ENCODE measurements at places on chromosomes 2 and 18.

DNA sequence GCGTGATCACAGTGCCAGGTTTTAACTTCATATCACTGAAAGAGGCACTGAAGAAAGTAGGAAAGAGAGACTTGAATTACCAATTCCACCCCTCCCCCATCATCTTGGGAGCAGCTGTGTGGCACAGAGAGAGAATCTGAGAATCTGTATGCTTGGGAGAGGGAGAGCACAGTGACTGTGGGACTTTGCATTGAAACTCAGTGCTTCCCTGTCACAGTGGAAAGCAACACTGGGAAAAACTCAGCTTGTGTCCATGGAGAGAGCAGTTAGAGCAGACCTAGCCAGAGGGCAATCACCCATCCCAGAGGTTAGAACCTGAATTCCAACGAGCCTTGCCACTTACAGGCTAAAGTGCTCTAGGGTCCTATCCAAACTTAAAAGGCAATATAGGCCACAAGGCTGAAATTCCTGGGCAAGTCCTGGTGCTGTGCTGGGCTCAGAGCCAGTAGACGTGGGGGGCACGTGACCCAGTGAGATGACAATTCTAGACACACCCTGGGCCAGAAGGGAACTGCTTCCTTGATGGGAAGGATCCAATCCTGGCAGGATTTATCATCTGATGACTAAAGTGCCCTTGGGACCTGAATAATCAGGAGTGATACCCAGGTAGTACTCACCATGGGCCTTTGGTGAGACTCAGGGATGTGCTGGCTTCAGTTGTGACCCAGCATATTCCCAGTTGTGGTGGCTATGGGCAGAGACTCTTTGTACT, 15.5 kb upstream of the ABCB11 start:
- DNase-seq = no peak

DNA sequence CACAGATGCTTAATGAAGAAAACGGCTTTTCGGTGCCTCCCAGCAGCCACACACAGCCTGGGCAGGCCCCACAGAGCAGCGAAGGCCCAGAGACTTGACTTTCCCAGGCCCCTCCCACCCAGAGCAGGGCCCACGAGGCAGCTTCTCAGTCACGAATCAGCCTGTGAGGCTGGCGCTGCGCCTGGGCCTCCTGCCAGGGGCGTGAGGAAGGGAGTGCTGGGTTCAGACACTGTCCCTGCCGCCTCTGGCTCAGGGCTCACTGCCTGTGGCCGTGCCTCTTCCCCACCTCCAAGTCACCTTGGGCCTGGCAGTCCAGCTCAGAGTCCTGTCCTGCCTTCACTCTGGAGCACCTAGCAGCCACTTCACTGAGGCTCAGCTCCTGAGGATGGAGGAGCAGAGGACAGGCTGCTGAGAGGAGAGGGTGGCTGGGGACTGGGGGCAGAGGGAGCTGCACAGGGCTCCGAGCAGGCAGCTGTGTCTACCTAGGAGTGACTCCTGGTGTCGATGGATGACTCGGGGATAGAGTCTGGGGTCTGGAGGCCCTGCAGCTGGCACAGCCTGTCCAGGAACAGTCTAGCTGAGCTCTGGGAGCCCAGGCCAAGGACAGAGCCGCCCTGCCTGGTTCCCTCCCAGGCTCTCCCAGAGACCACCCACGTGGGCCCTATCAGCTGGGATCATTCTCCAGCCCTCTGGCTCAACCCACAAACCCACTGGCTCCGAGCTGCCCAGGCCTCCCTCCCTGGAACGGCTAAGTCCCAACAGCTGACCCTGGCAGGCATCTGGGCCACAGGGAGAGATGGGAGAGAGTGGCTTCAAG, 36.4 kb upstream of the FOSL2 start:
- no peak for DNase-seq

DNA sequence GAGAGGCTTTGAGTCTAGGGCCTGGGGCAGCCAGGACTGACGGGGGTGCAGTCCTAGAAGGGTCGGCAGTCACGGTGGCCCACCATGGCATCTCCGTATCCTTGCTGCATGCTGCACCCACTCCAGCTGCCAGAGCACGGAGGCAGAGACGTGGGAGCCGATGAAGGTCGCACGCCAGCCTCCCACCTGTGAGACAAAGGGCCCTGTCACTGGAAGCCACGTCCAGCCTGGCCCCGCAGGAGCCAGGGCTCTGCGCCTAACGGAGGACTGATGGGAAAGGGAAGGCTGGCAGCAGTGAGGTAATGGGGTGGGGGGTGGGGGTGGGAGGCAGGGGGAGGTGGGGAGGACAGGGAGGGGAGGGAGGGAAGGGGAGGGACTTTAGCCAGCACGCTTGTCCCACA, 21.9 kb downstream of the ITM2C start:
- DNase-seq = no peak

GRCh38 chr18:37453752-37454151, 111.8 kb downstream of the CELF4 start:
- DNase-seq = no peak

DNA sequence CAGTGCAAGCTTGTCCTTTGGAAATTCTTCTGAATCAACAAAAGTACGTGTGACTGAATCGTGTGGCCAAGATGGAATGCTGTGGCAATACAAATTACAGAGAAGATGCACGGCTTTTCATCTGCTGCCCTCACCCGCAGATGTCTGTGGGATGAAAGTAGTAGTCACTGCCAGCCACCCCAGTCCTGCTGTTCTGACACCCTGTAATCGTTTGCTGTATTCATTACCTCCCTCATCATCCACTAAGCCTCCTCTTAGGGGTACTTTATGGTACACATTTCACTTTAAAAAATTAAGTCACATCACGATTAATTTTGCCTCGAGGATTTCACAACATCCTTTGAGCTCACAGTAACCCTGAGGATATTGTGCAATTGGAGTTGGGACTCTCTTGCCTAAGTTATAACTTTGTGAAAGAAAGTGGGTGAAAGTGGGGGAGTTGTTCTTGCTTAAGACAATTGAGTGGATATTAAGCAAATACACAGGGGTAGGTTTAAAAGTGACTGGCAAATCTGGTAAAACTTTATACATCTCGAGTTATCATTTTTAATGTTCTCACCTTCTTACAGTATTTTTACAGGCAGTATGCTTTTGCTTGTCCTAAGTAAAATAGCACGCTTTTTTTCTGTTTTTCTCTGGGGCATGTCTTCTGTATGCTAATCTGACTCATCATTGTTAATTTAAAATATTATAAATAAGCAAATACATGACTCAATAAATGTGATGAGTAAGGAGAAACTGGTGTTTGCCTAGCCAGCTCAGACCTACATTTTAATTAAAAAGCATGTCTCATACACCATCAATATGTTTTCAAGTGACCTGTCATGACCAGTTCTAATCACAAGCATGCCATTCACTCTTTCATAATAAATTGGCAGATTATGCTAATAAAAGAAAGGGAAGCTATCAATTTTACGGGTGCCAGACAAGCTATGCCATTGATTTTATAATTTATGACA, 680.9 kb downstream of the IRS1 start:
- no peak for DNase-seq

DNA sequence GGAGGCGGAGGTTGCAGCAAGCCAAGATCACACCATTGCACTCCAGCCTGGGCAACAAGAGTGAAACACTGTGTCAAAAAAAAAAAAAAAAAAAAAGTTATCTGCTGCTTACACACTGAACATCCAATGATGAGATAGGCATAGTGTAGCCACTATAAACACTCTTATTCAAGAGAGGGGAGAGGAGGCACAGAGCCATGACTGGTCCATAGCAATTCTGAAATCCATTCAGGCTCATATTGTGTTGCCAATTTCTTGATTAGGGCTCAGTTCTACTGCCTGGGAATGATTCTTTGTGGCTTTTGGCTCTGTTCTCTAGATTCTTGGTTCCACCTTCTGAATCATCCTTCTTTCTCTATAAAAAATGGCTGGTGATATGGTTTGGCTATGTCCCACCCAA, 136.1 kb downstream of the ZFP36L2 start:
- no peak for DNase-seq

Data from GM20000 (cell line).